ENCODE measurements at places on chromosomes 1 and 21.

DNA sequence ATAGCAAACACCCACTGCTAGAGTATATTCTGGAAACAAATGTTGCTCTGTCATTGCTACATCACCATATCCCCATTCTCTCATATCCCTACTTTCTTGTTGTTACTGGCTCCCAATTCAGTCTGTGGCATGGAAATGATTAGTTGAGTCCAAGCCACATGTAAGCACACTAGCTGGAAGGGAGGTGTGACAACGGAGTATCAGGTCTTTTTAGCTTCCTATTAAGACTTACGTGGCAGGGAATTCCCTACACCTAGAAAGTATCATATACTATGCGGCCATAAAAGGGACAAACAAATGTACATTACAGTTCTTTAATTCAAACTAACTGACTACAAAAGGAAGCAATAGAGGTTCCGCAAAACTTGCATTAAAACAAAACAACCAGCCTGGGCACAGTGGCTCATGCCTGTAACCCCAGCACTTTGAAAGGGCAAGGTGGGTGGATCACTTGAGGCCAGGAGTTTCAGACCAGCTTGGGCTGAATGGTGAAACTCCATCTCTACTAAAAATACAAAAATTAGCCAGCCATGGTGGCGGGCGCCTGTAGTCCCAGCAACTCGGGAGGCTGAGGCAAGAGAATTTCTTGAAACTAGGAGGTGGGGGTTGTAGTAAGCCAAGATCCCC, 48.6 kb downstream of the INTS7 start:
- no peak for DNase-seq

- DNase-seq: no peak
Observed at GRCh38 chr1:102852613-102853012, 255.7 kb downstream of the COL11A1 start.

- no peak for DNase-seq
Observed at GRCh38 chr1:107430540-107431228, 289.8 kb downstream of the NTNG1 start.

- DNase-seq: no peak
Observed at GRCh38 chr1:29620631-29621030, 384.3 kb downstream of the PTPRU start.

GRCh38 chr21:18387994-18388393, 15.6 kb downstream of the TMPRSS15 start:
- no peak for DNase-seq

GRCh38 chr1:203522237-203522636, 28.3 kb downstream of the OPTC start:
- no peak for DNase-seq

- DNase-seq: no peak
Observed at GRCh38 chr1:37854406-37854805, 5.0 kb downstream of the MTF1 start.

- no peak for DNase-seq
Observed at GRCh38 chr1:32216566-32216965, 5.6 kb downstream of the TMEM234 start.
